H1 (cell line): ENCODE measurements at places on chromosomes 12 and 14.

GRCh38 chr14:72701237-72701565, 192.7 kb downstream of the DPF3 start:
- DNase-seq: no peak

DNA sequence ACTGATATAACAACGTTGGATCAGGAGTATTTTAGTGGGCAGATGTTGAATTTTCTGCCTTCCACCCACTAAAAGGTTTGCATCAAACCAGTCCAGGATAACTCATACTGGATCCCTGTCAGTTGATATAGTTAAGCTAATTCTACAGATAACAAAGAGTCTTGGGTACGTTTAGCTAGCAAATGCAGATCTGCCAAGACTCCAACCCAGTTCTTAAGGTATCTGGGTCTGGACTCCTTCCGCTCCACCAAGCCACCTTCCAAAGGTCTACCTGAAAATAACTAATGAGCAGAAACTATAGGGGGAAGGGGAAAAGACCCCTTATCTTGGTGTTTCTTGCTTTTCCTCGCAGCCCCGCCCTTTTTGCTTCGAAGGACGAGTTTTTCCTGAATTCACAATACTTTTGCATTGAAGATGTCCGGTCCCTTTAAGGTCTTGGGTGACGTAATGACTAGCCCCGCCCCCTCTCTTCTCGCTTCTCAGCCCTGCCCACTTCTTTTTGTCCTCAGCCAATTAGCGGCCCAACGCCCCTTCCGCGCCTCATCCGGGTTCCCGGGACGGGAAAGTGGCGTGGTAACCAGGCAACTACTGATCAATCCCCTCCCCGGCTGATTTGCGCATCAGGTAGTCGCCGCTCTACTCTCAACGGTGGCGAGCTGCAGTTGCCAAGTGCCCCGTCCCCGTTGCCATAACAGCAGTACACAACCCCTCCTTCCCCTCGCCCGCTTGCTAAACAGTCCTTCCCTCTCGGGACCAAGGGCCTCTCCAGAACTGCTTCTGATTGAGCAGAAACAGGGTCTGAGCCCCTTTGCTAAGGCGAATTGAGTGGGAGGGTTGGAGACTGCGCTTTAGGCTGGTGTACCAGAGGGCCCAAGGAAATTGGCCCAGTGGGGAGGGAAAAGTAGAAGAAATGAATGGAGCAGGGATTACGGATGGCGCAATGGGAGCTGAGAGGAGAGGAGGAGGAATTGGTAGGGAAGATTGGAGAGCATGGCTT, at the start of gene LRRC23:
Gene LRRC23, plus strand, starts transcription at position 543 of the 997 bp plus-strand sequence. CDS start 812 bp downstream, outside the sequence.
- DNase-seq: peak; percentile 98

DNA sequence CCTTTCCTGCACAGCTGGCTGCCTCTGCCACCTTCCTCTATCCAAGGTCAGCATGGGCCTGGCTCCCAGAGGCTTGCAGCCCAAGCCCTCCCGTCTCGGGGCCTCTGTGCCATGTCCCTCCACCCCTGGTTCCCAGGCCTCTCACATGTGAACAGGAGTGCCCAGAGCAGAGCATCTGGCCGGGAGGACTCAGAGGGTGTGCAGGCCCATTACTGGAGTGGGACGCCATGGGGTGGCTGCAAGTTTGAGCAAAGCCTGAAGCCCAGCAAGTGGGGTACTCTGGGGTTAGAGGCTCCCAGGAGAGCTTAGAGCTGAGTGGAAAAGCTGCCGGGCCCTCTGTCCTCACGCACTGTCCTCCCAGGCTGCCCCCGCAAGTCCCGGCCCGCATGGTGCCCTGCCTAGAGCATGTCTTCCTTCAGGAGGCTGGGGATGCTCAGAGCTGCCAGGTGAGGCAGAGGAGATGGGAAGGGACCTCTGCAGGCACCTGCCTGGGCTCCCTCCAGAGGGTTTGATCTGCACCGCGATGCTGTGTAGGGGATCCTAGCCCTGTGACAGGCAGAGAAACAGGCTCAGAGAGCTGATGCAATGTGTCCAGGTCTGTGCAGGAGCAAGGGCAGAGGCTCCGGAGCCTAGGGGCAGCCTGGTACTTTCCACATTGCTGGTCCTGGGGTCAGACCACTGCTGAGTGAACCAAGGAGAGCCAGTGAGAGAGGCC, 39.8 kb downstream of the DIO3 start:
- no peak for DNase-seq

DNA sequence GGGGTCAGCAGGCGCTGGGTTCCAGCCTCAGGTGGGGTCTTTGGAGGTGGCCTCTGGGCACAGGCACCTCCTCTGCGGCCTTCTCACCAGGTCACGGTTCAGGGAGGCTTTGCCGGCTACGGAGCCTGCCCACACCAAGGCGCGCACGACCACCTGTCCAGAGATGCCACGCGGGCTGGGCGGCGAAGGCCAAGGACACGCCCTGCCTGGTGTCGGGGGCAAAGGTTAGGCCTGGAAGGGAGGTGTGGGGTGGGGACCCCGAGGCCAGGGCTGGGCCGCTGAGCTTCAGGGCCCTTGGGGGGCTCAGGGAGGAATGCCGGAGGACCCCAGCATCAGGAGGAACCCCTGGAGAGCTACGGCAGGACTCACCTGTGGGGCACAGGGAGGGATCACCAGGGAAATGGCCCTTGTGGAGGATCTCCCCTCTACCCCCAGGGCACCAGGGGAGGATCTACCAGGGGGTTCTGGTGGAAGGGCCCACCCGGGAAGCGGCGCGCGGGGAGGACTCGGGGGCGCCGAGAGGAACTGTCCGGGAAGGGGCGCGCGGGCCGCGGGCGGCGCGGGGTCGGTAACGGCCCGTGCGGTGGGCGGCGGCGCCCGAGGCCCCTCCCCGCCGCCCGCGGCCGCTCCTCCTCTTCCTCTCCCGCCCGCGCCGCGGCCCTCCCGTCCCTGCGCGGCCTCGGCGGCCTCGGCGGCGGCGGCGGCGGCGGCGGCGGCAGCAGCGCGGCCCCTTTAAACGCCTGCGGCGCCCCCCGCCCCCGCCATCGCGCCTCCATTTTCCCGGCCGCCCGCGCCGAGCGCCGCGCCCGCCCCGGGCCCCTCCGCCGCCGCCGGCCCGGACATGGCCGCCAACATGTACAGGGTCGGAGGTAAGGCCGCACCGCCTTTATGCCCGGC, at the start of gene MTA1:
Gene MTA1, plus strand, starts transcription at position 633 of the 897 bp plus-strand sequence. Its CDS starts 209 bp downstream, at position 842.
- no peak for DNase-seq

DNA sequence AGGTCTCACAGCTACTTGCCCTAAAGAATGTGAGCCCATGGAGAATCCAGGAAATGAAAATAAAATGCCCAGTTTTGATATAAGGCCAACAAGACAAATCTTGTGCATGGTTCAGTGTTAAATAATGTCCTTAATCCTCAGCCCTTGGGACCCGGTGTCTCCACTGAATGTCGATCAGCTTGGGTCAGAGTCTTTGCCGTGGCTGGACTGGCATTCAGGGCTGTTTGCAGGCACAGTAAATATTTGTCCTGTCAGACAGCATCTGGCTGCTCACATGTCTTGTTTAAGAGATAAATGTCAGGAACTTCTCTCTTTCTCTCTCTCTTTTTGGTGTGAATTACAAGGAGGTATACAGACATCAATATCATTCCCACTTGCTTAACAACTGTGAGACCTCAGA, 452.5 kb downstream of the FUT8 start:
- DNase-seq: no peak

- DNase-seq: peak; percentile 56
Measured at GRCh38 chr14:34496679-34497513, 34.9 kb upstream of the SPTSSA start.

- DNase-seq: peak; percentile 93
Measured at GRCh38 chr12:46382964-46383653, 10.5 kb upstream of the SLC38A2 start.

- no peak for DNase-seq
Measured at GRCh38 chr14:104979758-104980610, 1.8 kb upstream of the AHNAK2 start.

DNA sequence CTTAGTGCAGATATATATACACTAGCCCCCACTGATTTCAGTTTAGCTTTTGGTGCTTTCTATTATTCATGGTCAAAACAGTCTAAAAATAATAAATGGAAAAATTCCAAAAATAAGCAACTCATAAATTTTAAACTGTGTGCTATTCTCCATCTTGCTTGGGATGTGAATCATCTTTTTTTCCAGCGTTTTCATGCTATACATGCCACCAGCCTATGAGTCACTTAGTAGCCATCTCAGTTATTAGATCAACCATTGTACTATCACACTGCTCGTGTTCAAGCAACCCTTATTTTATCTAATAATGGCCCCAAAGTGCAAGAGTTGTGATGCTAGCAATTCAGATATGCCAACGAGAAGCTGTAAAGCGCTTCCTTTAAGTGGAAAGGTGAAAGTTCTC, 73.9 kb upstream of the KRR1 start:
- DNase-seq: no peak

DNA sequence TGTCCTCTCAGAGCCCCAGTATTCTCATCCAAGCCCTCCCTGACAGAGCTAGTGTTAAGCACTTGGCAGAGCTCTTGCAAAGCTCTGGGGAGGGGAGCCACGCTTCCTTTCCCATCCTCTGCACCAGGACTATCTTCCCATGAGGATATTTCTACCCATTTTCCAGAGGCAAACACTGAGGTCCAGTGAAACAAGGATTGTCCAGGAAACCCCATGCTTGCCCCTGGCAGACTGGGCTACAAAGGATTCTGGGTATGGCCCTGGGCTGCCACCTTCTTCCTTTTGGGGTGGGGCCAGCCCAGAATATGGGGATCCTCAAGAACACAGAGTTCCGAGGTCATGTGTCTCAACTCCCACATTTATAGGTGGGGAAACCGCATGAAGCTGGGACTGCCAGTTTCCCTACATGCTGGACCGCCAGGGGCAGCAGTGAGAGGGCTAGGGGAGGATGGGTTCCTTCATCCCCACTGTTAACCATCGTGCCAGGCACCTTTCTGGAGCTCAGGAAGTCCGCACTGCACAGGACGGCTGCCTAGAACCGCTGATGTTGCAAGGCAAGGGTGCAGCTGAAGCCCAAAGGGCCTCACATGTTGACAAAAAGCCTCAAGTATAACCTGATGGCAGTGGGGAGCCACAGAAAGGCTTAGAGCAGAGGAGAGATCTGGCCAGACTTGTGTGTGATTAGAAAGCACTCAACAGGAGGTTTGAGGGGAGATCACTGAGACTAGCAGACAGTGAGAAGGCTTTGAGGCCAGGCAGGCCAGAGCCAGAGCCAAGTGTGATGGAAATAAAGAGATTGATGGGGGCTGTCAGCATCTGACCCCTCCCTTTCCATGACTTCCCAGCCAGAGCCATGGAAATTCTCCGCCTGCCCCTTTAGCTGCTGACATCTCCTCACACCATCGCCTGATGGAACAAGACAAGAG, 5.5 kb upstream of the CCDC85C start:
- DNase-seq: no peak

DNA sequence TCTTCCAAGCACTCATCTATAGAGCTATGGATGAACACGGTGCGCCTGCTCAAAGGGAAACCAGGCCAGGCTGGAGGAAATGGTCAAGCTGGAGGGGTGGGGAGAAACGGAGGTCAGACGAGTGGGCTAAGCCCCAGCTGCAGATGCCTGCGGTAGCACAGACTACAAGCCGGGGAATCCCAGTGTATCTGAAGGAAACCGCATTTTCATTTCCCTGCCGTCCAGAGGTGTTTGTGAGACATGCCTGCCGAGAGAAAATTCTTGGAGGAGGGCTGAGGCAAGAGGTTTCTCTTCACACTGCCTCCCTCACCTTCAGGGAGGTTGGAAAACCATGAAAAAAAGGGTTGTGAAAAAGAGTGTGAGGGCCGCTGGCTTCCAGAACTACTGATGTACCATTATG, 102.0 kb upstream of the FOXN3 start:
- DNase-seq: peak; percentile 38

- no peak for DNase-seq
Measured at GRCh38 chr14:100653409-100653808, 66.2 kb upstream of the BEGAIN start.

DNA sequence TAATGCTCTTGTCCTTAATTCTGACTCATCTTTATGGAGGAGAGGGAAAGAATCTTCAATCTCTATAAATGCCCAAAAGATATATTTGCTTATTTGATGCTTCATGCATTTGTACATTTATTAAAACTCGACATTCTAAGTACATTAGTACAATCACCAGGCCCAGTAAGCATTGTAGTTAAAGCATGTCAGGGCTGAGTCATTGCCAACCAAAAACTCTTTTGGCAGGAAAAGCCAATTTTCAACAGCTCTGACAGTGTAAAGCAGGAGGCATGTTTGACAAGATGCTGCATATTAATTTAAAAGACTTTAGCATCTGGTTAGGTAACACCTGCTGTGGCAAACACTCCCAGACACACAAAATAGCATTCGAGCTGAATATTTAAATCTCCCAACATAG, 290.9 kb downstream of the PPFIA2 start:
- no peak for DNase-seq

- no peak for DNase-seq
Measured at GRCh38 chr14:104147346-104148125, 9.1 kb downstream of the KIF26A start.

DNA sequence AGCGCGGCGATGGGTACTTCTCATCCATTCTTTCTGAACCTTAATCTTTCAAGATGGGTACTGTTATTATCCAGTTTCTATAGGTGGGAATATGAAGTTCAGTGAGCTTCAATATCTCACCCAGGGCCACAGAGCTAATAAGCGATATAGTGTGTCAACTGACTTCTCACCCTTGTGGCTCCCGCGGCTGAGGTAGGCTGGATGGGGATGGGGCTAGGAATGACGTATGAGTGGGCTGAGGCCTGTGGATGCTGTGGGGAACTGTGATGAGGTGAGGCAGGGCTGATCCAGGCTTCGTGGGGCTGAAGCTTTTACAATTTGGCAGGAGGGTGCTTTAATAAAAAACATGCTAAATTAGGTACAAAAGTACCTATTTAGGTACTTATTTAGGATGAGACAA, 32.9 kb upstream of the ATP23 start:
- no peak for DNase-seq

DNA sequence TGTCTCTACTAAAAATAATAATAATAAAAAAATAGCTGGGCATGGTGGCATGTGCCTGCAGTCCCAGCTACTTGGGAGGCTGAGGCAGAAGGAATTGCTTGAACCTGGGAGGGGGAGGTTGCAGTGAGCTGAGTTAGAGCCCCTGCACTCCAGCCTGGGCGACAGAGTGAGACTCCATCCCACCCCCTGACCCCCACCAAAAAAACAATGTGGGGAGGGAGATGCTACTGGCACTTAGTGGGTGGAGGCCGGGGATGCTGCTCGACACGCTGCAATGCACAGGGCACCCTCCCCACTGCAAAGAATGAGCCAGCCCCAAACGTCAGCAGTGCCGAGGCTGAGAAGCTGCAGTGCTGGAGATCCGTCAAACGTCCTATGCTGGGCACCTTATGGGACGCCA, 77.5 kb upstream of the MAP1LC3B2 start:
- DNase-seq: no peak

- DNase-seq: no peak
Measured at GRCh38 chr14:36514278-36515104, 5.5 kb downstream of the NKX2-1 start.

- DNase-seq: no peak
Measured at GRCh38 chr12:51976376-51977160, 25.1 kb downstream of the ACVR1B start.
